ENCODE measurements at places on chromosomes 6 and 20.

GRCh38 chr6:146028851-146029572, at the start of gene GRM1:
GRM1 (plus strand) TSS chr6:146029062; CDS start chr6:146029518, 456 bp downstream.
- no peak for DNase-seq

- DNase-seq, result no peak
Measured at GRCh38 chr6:493840-494239, 102.3 kb downstream of the IRF4 start.

DNA sequence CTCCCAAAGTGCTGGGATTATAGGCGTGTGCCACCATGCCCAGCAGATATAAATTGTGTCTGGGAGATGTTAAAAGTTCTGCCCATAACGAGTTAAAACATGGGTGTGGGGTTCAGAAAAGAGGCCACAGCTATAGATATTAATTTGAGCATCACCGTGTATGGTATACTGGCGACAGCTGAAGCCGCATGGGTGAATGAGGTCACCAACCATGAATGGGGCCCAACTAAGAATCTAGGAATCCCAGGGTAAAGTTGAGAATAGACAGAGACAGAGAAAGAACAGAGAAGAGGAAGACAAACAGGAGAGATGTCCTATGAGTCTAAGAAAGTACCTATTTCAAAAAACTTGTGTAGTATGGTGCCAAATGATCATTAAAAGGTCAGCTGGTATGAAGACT, 50.9 kb downstream of the ILRUN start:
- DNase-seq, result no peak

GRCh38 chr20:50861012-50861411, 66.2 kb downstream of the BCAS4 start:
- DNase-seq, result no peak

GRCh38 chr20:64065974-64066343, 3.0 kb downstream of the TCEA2 start:
- no peak for DNase-seq

DNA sequence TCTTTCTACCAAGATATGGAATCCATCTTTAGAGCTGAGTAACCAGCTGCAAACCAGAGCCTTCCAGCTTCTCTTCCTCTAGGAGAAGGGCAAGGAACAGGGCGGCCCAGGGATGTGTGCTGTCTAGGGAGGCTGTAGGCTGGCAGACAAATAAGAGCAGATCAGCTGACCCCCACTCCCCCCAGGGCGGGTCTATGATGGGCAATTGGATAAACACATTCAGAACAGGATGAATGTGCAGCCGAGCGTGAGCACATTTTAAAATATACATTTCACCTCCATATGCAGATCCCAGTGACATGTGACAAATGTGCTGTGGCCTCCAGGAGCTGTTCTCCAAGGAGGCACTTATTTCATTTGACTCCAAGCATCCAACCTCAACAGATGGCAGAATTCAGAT, 580.1 kb downstream of the PTPRT start:
- DNase-seq, result no peak

- no peak for DNase-seq
Measured at GRCh38 chr20:57389695-57390603, 1.2 kb upstream of the RBM38 start.

DNA sequence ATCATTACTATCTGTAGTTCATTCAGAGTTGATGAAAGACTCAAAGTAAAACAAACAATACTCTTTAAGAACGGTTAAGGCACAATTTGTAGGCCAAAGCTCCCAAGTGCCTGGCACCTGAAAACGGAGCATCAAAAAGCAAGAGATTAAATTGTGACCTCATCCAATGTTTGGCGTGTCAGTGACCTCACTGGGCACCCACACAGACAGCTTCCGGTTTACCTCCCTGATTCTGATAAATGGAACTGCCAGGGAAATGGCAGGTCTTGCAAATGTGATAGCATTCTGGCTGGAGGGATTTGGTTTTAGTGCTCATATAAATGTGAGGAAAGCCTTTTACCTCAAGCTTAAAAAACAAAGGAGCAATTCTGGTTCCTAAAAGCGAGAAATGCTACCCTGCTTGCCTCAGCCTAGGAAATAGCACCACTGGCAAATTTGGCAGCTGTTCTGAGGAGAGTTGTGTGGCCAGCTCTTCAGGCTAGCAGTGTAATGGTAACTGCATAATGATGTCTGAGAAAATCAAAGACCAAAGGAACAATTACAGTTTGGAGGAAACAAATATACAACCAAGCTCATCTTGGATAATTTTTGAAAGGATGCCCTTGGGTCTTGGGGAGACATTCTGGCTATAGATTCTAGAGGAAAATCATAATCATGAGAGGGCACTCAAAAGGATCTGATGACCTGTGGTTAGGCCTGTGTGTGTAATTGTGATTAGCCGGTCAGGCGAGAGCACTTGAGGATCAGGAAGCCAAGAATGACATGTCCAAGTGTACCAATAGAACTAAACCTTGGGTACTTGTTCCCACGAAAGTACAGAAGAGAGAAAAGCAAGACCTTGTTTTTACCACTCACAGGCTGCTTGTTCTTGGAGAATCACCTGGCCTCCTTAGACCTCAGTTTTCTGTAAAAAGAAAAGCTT, 174.3 kb downstream of the TFAP2B start:
- DNase-seq, result no peak

Data from skeletal muscle cell (primary cell).